ENCODE measurements at places on chromosomes 6 and 20.

GRCh38 chr6:21189759-21190158 lies 403.8 kb upstream of the SOX4 start:
- no peak for DNase-seq

DNA sequence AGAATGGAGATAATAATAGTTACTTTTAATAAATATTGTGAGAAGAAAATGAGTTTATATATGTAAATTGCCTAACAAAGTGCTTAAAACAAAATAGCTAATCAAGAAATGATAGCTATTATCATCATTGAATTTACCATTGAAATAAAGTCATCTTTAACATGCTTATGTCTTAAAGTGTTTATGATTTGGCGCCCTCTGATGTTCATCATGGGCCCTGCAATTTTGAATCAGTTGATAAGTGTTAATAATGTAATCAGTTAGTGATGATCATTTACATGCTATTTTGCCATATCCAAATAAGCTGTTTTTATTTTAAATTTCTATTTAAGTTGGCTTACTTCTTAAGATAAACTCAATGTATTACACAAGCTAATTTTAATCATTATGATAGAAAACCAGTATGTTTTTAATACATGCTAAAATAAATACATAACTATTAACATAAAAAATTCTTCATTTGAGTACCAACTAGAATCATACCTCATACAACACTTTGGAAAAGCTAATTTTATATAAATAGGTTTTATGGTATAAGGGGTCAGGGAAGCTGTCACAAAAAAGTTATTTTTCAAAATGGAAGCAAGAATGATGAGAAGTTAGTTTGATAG lies 39.2 kb upstream of the TPD52L1 start:
- peak; percentile 58 for DNase-seq

- peak; percentile 3 for DNase-seq
Observed at GRCh38 chr6:55974688-55975087, 99.3 kb upstream of the BMP5 start.

GRCh38 chr20:38569747-38570525 lies 11.1 kb upstream of the ADIG start:
- no peak for DNase-seq

DNA sequence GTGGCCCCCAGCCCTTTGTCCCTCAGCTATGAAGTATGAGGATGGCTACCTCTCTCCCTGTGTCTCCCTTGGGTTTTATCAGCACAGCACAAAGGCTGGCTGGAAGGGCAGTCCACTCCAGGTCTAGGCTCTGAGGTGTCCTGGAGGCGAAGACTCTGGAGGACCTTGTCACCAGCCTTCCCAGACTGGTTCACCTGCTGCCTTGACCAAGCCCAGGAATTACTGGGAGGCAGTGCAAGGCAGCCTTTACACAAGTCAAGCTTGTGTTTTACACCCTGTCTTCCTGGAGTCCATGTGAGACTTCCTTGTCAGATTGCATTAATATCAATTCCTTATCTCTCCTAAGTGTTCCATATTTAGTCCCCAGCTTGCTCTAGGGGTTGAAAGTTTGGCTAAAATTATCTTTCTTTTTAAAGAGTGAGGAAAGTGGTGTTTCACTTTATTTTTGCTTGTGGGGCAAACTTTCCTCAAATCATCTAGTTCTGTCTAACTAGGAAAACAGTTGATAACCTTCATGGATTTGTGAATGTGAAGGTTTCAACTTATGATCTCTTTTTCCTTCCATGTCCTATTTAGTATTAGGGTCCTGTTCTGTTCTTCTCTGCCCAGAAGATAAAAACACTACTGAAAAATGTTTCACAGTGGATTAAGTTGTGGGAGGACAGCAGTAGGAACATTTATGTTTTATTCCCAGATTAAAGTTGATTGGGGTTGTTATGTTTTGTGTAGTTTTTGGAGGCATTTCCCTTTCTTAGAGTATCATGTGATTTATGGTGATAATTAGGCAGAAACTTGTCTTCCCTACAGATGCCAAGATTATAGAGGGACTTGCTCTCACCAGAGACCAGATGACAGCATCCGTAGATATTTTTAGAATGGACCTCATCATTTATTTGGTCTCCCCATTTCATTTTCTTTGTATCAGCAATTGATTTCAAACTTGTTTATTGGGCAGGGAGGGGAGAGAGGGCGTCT lies 114.8 kb downstream of the FOXO3 start:
- no peak for DNase-seq

GRCh38 chr6:40910260-40910893 lies 128.6 kb downstream of the UNC5CL start:
- no peak for DNase-seq

- DNase-seq, result peak; percentile 48
Observed at GRCh38 chr20:19888269-19888671, 128.9 kb upstream of the NAA20 start.

GRCh38 chr6:142883011-142883410 lies 62.0 kb downstream of the HIVEP2 start:
- DNase-seq, result peak; percentile 49

DNA sequence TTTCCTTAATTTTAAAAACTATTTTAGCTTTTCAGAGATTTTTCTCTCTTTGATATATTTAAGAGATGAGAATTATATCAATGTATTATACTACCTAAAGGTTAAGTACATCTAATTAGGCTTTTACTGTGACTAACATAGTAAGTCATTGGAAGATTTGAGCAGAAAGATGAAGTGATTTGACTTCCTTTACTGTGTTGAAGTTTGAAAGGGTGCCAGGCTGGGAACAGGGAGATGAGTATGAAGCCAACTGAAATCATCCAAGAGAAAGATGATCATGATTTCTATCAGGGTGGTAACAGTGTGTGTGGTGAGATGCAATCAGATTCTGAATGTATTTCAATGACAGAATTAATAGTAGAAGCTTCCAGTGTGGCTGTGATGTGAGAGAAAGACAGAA lies 87.3 kb downstream of the TRDN start:
- DNase-seq, result no peak

DNA sequence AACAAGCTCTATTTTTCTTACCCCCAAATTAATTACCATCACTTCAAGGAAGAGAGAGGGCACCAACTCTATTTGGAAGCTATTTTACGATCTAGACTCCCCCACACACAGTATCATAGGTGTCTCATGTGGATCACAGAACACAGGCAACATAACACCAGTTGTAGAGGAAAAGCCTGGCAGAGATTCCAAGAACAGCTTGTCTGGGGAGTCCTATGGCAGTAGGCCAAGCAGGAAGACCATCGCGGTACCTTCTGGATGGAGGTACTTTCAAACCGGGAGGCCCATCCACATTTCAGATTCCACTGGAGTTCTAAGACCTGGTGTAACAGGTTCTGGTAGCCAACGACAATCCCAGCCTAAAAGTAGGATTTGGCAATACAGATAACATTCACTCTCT lies 37.6 kb upstream of the SPDEF start:
- no peak for DNase-seq

GRCh38 chr20:61524951-61525666 lies 273.0 kb downstream of the CDH4 start:
- no peak for DNase-seq

All from iris pigment epithelial cell (primary cell).